Stimulated activated CD4-positive, alpha-beta T cell treated with anti-CD3 and anti-CD28 coated beads, TNF-alpha, amount 100 ng/mL, for 24 hours (primary cell): ENCODE measurements at places on chromosomes 1 and 21.

DNA sequence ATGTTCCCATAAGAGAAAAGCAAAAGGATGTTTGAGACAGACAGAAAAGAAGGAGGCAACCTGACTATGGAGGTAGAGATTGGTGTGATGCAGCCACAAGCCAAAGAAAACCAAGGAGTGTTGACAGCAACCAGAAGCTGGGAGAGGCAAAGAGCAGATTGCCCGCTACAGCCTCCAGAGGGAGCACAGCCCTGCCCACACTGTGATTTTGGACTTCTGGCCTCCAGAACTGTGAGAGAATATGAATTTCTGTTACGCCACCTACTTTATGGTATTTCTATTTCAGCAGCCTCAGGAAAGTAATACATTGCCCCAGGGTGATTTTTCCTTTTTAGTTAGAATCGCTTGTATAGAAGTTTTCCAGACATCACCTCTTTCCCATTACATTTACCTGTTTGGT lies 28.4 kb downstream of the SLAMF6 start:
- no peak for DNase-seq

- DNase-seq, result no peak
Measured at GRCh38 chr21:45791562-45792418, 148.3 kb downstream of the PCBP3 start.

DNA sequence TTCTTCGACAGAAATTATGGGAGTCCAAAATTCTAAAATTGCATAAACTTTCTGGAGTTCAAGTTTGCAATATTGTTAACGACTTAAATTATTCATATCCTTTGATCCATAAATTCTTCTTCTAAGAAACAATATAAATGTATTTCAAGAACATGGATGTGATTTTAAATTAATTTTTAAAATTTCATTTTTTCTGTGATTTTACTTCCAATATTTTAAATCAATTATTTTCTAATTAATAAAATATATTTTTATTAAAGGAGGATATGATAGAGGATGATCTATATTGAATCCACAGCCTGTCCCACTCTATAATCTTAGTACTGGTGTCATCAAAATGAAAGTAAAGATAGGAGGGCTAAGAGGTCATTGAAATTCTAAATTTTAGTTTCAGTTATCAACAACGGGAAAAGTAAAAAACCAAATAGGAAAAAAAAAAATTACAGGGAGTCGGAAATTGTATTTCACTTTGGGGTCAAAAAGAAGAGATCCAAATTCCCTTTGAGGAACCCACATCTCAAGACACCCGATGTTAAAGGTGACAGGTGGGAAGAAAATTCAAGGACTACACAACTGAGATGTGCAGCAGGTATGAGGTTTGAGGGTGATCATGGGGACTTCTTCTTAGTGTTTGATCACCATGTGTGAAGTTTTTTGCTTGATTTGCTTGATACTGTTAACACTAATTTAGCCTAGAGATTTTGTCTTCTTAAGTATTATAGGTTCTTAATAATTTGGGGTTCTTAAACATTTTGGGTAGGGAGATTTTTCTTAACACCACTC lies 154.8 kb upstream of the RGS18 start:
- no peak for DNase-seq

GRCh38 chr1:163672976-163673758 lies 351.4 kb downstream of the NUF2 start:
- DNase-seq, result no peak

GRCh38 chr1:116435806-116436610 lies 63.0 kb downstream of the ATP1A1 start:
- no peak for DNase-seq

- no peak for DNase-seq
Measured at GRCh38 chr1:44672254-44672955, 1.9 kb downstream of the TMEM53 start.

- peak; percentile 50 for DNase-seq
Measured at GRCh38 chr1:67149179-67149770, 14.5 kb upstream of the C1orf141 start.

DNA sequence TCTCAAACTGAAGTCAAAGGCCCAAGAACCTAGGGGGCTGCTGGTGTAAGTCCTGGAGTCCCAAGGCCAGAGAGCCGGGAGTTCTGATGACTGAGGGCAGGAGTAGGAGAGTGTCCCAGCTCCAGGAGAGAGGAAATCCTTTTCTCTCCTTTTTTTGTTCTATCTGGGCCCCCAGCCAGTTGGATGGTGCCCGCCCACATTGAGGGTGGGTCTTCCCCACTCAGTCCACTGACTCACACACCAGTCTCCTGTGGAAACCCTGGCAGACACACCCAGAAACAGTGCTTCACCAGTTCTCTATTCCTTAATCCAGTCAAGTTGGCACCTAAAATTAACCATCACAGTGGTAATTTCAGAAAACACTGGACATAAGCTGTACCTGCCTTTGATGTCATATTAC lies 12.7 kb upstream of the WDR26 start:
- DNase-seq, result no peak

GRCh38 chr1:110062612-110063011 lies 7.9 kb downstream of the ALX3 start:
- no peak for DNase-seq

DNA sequence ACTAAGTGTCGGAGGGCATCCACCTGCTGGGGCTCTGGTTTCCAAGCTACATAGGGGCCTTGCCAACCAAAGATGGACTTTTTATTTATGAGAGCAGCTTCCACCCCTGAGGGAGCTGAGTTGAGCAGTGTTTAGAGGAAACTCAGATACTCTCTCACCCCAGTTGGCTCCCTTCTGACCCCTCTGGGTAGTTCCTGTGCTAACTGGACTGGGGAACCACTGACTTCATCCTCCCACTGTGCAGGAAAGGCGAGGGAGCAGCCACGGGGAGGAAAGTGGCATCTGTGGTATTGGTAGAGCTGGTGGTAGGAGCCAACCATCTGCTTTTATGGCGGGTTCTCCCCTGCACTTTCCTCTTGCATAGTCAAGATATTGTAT lies 70.4 kb downstream of the MPZL1 start:
- DNase-seq, result no peak

- DNase-seq, result no peak
Measured at GRCh38 chr1:208766832-208767231, 522.6 kb upstream of the PLXNA2 start.

- DNase-seq, result no peak
Measured at GRCh38 chr21:39568361-39568760, 44.4 kb upstream of the B3GALT5 start.

- no peak for DNase-seq
Measured at GRCh38 chr1:50917138-50918137, 42.6 kb downstream of the FAF1 start.

DNA sequence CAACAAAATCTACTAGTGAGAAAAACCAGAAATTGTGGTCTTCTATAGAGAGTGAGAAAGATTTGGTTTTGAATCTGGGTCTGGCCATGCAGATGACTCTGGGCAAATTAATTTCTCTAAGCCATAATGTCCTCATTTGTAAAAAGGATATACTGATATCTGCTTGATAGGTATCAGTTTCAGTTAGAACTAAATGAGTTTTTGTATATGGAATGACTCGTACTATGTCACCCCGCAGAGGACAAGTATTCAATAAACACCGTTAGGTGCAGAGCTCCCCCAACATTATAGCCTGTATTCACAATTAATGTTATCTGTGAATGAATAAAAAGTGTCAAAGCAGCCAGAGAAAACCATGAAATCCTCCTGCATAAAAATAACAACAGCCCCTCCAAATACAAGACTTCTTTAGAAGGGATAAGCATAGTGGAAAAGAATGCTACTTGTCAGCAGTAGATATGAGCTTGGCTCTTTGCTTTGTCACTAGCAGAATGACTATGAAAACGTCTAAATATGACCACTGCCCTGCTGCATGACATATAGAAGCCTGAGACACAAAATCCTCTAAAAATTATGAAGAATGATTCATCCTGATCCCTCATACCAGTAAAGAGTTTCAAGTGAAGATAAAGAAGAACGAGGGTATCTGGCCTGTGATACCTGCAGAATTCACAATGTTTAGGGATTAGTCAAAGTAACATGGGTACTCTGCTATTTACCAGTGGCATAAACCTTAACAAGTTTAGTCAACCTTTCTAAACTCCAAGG lies 17.8 kb downstream of the SCAF4 start:
- no peak for DNase-seq
